ENCODE measurements at places on chromosomes 2 and 18. TPM values are rescaled to one million over a fixed set of nuclear protein-coding genes. Genes with fewer than 3 reads are reported as not detected.

- DNase-seq = no peak
Measured at GRCh38 chr18:31097666-31098065, 4.6 kb downstream of the DSC2 start.

The CFAP221 gene
- 4.8 TPM for polyA plus RNA-seq

- DNase-seq = no peak
Measured at GRCh38 chr2:96824079-96824870, 8.2 kb downstream of the CNNM3 start.

The ABCB11 gene
- 0.13 TPM for polyA plus RNA-seq

DNA sequence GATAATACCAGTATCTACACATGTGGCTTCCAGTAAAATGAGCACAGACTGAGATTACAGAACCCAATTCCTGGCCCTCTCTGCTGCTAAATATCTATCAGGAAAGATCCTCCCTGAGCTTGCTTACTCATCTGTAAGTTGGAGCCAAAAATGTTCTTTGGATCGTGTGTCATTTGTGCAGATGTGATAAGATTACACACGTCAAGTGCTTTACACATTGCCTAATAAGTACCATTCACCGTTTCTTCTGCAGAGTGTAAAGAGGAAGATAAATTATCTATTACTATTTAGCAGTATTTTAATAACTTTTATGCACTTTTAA, 23.2 kb upstream of the SLC20A1 start:
- no peak for DNase-seq

DNA sequence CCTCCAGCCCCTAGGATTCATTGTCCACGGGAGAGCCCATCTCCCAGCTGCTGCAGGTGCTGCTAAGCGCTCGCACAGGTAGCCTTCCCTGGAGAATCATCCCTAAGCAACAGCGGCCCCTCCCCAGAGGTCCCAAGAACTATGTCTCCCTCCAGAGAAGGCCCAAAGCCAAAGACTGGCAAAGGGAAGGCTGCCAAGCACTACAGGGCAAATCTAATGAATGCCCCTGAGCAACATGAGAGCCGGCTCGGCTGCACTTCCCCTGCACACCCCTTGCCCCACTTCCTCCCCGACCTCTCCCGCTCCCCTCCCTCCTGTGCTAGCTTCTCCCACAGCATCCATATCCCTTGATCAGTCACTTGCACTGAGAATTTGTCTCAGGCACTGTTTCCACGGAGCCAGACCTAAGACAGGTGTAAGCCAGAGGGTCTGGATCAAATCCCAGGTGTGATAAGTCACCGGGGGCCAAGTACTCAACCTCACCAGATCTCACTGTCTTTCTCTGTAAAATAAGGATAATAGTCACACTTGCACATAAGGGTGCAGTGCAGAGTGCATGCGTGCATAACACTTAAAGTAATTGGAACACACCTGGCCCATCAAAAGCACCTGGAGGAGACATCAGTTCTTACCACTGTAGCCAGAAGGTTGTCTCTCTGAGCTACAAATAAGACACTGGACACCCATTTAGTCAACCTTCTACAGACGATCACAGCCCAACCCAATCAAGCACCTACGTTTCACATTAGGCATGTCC, 20.1 kb upstream of the COL6A3 start:
- no peak for DNase-seq

GRCh38 chr2:85743304-85743978, 10.3 kb upstream of the ATOH8 start:
- no peak for DNase-seq

GRCh38 chr2:241531161-241531722, 22.9 kb upstream of the STK25 start:
- no peak for DNase-seq

DNA sequence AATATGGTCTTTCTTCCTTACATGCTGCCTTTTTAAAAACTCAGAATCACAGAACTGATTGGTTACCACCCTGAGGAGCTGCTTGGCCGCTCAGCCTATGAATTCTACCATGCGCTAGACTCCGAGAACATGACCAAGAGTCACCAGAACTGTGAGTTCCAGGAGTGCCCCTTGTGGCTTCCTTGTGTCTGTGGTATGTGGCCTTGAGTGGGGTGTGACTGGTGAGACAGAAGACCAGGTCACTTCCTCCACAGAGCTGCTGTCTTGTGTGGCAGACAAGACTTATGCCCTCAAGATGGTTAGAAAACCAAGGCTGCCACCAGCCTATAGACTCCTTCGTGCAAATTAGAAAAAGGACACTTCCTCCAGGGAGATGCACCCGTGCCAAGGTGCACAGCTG, 72.6 kb downstream of the EPAS1 start:
- DNase-seq = no peak

DNA sequence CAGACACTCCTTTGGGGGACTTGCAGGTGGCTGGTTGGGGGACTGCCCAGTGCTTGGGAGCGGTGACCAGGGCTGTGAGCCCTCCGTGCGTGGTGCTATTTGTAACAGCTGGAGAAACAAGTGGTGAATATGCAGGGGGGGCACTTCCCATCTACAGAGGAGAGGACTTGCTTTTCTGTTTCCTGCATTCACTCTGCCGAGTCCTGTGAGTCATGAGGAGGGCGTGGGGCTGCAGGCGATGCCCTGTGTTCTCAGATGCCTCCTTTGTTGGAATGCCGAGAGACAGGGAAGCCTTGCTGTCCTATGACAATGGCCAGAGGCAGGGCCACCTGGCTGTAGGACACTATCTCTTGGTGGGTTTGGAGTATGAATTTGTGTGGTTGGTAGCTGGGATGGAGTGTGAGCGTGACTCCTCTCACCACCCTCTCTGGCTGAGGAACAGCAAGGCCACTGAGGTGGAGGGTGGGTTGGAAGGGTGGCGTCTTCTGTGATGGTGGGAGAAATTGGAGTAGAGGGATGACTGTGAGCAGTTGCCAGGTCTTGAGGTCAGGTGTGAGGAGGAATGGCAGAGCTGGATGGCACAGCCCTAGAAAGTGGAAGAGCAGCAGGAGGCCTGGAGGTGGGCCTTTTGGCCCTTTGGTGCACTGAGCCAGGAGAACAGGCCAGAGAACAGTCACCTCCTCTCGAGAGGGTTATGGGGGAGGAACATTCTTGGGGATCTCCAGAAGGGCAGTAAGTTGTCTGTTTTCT, 24.3 kb downstream of the FHOD3 start:
- DNase-seq = no peak

GRCh38 chr2:119756837-119757236, 2.9 kb upstream of the PTPN4 start:
- peak; percentile 88 for DNase-seq

DNA sequence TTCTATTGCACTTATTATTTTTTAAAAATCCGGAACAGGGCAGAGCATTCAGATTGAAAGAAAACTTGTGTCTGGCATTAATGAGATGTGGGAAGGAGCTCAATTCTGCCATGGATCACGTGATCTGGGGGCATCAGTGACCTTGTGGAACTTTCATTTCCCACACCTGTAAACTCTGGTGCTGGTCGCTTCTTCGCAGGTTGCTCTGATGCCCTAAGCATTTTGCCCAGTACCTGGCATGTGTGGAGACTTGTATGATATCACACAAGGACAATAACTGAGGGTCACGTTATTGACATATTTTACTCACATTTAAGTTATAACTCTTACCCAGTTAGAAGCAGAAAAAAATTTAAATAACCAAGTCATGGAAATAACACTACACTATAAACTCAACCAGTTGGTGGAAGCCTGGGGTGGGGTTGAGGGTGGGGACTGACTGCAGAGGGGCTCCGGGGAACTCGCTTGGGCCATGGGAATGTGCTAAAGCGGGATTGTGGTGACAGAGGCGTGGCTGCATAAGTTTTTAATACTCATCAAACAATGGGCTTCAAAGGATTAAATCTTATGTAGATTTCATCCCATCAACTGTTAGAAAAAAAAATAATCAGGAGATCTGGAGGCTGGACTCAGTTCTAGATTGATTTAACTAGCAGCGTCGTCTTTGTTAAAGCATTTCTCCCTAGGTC, 36.5 kb downstream of the ST3GAL5 start:
- no peak for DNase-seq

GRCh38 chr2:167960089-167960747, 287.2 kb downstream of the STK39 start:
- DNase-seq = no peak

The FBXO15 gene
- 2.5 TPM for polyA plus RNA-seq

The NMUR1 gene
- 1.2 TPM for polyA plus RNA-seq

GRCh38 chr2:17506736-17507616, 11.3 kb downstream of the RAD51AP2 start:
- no peak for DNase-seq

- DNase-seq = no peak
Measured at GRCh38 chr2:203804764-203805485, 62.6 kb upstream of the CTLA4 start.
